ENCODE measurements at places on chromosomes 7 and 10.

GRCh38 chr10:114239117-114239993 is at the start of gene VWA2:
VWA2 (plus strand) TSS chr10:114239254; CDS start chr10:114248714, 9,460 bp downstream.
- DNase-seq, result no peak

- no peak for DNase-seq
Measured at GRCh38 chr7:45985902-45986301, 64.8 kb upstream of the IGFBP3 start.

DNA sequence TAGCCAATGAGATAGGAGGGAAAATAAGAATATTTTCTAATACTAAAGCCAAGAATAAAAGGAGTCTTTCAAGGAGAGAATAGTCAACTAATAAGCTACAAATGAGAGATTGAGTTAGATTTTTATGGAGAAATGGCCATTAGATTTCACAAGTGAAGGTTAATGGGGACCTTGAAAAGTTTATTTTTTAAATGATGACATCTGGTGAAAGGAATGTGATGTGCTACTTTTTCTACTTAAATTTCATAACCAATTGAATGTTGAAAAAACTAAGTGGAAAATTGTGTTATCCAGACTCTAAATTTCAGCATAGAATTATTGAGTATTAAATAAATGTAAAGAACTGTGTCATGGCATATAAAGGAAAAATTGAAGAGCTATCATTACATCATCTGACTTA is 125.7 kb downstream of the TSPAN12 start:
- no peak for DNase-seq

GRCh38 chr7:67625257-67625737 is 628.7 kb downstream of the TYW1 start:
- DNase-seq, result no peak

DNA sequence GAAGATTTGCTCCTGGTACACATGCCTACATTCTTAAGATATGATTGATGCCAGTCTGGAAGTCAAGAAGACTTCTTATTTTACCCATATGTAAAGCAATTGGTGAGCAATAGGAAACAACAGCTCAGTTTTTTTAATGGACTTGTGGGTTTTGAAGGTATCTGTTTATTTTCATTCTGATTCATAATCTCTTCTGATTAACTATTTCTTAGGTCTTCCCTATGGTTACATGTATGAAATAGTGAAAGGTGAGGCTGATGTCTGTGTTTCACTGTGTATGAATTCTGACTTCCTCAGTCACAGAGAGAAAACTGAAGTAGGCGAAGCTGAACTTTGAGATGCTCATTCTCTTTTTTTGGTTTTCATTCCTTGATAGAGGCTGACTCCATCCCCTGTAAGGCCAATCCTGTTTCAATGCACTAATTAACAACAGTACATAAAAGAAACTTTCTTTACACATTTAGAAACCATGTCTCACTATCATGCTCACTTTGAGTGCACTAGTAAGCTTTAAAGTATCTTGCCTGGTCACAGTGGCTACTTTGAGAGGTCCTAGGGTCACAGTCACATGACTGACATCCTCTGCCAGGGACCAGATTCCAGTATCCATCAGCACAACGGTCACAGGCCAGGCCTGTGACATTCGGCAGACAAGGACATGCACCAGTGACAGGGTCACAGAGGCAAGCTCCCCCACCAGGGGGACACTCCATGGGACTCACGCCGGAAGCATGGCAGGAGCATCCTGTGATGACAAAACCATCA is 59.5 kb upstream of the LAMB1 start:
- no peak for DNase-seq

DNA sequence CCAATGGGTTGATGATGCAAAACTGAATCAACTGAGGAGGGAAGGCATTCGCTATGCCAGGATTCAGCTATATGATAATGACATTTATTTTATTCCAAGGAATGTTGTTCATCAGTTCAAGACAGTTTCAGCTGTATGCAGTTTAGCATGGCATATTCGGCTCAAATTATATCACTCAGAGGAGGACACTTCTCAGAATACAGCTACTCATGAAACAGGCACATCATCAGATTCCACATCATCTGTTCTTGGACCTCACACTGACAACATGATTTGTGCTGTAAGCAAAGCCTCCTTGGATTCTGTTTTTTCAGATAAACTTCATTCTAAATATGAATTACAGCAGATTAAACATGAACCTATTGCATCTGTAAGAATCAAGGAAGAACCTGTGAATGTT is 19.7 kb downstream of the TMEM60 start:
- no peak for DNase-seq

- no peak for DNase-seq
Measured at GRCh38 chr7:128923411-128923800, 12.9 kb upstream of the KCP start.

DNA sequence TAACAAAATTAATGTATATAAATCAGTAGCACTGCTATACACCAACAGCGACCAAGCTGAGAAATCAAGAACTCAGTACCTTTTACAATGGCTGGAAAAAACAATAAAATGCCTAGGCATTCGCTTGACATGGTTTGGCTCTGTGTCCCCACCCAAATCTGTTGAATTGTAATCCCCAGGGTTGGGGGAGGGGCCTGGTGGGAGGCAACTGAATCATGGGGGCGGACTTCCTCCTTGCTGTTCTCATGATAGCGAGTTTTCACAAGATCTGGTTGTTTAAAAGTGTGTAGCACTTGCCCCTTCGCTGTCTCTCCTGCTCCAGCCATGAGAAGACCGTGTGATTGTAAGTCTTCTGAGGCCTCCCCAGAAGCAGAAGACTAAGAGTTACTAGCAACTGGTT is 8.6 kb downstream of the ZNF786 start:
- no peak for DNase-seq

GRCh38 chr7:150716368-150716767 is at the start of gene GIMAP1:
GIMAP1 (plus strand) TSS chr7:150716613; CDS start chr7:150719048, 2,435 bp downstream.
- peak; percentile 29 for DNase-seq

DNA sequence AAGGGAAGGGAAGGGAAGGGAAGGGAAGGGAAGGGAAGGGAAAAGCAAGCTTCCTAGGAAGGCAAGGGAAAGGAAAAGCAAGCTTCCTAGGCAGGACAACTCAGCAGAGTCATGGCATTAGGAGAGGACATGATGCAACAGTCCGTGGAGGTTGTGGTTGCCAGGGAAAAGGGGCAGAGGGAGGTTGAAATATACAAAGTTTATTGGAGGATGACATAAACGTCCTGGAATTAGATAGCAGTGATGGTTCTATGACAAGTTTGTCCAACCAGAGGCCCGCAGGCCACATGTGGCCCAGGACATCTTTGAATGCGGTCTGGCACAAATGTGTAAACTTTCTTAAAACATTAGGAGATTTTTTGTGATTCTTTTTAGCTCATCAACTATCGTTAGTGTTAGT is 59.8 kb upstream of the OPN4 start:
- DNase-seq, result no peak

- DNase-seq, result no peak
Measured at GRCh38 chr10:7123774-7124173, 287.1 kb downstream of the SFMBT2 start.

GRCh38 chr7:21746949-21747348 is 198.8 kb downstream of the CDCA7L start:
- DNase-seq, result no peak

GRCh38 chr7:140455743-140456142 is 23.6 kb downstream of the MKRN1 start:
- DNase-seq, result no peak

- no peak for DNase-seq
Measured at GRCh38 chr7:130922206-130923112, 188.5 kb upstream of the KLF14 start.

GRCh38 chr7:98703916-98704315 is 86.8 kb downstream of the NPTX2 start:
- no peak for DNase-seq

DNA sequence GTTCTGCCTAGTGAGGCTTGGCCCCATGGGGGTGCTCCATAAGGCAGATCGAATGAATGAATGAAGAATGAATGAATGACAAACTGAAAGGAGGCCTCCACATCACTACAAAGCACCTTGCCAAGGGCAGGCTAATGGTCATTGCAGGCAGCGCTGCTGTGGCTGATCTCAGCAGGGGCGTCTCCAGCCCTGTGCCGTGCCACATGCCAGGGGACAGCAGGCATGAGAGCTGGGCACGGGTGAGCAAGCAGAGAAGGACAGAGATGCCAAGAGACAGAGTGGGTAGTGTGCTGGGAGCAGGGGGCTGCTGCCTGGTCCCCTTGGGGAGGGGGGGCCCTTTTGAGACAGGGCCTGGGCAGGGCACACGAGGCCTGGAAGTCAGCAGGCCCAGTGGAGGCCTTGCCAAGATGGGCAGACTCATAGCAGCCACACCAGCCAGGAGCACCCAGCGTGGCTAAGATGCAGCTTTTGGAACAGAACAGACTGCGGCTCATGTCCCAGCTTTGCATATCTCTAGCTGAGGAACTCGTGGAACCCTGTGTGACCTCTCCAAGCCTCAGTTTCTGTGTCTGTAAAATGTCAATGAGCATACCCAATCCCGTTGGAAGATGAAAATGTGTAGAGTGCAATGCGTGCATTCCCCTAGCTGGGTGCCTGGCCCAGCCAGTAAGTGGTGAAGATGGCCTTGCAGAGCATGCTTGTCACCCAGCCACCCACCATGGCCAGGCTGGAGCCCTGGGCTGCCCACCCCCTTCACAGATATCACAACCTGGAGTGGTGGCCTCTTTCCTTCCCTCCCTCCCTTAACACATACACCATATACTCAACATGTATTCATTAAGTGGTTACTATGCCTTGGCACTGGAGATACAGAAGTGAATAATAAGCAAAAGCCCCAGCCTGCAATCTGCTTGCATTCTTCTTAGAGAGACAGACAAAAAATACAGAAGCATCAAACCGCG is 61.1 kb upstream of the LRRC18 start:
- no peak for DNase-seq

Measured in stimulated activated CD8-positive, alpha-beta memory T cell treated with anti-CD3 and anti-CD28 coated beads, Interleukin-7, amount 100 ng/mL, for 1 hour (primary cell).